ENCODE measurements at places on chromosomes 3 and 15.

DNA sequence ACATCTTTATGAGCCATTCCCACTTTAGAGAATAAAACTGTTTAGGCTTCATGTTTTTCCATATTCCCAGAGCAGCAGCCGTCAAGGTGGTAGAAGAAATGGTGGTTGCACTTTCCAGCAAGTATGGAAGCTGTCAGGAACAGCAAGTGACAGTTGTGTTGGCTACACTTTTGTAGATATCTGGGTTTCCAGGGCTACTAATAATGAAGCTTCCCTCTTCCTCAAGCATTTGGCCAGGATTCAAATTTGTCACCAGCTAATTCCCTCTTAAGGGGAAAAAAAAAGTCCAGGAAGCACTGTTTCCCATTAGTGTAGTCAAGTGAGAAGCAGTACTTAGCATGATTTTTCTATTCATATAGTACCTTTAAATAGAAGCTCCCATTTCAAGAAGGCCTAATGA lies 252.8 kb downstream of the IGSF11 start:
- no peak for DNase-seq

- DNase-seq = peak; percentile 67
These were observed 452.8 kb downstream of the FOXP1 start for GRCh38 chr3:71130471-71131374.

DNA sequence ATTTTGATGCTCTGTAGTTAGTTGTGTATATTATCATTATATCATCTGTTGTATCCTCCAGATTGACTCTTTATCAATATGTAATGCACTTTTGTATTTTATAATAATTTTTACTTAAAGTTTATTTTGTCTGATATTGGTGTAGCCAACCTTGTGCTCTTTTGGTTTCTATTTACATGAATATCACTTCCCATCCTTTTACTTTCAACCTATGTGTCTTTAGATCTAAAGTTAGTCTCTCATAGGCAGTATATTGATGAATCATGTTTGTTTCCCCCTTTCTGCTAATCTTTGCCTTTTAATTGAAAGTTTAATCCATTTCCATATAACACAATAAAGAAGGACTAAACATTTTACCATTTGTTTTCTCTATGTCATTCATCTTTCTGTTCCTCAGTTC lies 28.1 kb upstream of the CD200R1L start:
- no peak for DNase-seq

GRCh38 chr3:52983828-52984227 lies 62.0 kb downstream of the SFMBT1 start:
- DNase-seq = no peak

DNA sequence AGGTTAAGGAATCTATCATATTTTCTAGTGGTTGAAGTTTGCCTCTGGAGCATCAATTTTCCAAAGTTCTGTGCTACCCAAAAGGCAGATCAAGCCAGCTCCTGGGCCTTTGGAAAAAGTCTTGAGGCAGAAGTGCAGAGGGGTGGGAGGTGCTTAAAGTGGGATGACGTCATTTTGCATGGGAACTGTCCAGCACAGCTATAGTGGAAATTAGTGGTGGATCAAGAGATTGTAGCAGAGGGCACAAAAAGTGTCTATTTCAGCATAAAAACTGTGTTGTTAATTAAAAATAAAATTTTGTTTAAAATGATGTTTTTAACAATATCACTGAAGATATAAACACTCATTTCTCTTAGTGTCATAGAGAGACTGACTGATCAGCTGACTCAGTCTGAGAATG lies 221.9 kb downstream of the LRRN1 start:
- DNase-seq = no peak

Measured in activated naive CD4-positive, alpha-beta T cell treated with anti-CD3 and anti-CD28 coated beads, Interleukin-2, amount 50 U/mL, for 72 hours (primary cell).